ENCODE measurements at places on chromosomes 3 and 15. TPM values are rescaled to one million over a fixed set of nuclear protein-coding genes. Genes with fewer than 3 reads are reported as not detected.

GRCh38 chr3:150335631-150336030 is 72.5 kb upstream of the TSC22D2 start:
- DNase-seq: no peak

GRCh38 chr15:85564686-85565085 is 184.3 kb downstream of the AKAP13 start:
- no peak for DNase-seq

- DNase-seq: no peak
These were observed 87.7 kb downstream of the ATP10A start for GRCh38 chr15:25775317-25775912.

- no peak for DNase-seq
These were observed 312.5 kb downstream of the ZNF621 start for GRCh38 chr3:40837300-40837699.

DNA sequence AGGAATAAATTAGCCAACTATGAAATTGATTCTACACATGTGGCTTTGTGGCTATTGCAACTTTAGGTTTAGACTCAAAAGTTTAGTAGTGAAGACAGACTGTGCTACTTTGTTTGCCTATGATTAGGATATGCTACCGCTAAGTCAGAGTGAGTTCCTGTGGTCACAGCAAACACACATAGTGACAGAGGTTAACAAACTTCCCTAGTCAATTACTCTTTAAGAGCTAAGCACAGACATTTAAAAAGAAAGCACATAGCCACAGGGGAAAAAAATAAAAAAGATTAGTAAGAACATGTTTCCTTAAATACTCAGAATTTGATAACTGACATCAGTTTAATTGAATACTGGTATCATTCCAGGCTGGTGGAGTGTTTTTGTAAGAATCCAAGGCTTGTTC is 207.1 kb downstream of the GBE1 start:
- no peak for DNase-seq

DNA sequence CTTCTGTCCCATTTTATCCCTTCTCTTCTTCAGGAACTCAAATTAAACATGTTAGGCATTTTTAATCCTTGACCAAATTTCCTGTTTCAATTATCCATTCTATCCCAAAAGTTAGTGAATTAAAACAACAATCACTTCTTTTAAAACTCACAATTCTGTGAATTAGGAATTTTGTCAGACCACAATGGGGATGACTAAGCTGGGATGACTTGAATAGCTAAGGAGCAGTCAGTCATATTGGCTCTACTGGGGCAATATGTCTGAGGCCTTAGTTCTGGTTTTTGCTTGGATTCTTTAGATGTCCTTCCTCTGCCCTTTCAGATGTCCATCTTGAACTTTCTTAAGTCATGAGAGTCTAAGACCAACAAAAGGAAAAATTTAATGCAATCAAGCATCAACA is 178.2 kb upstream of the TGFBR2 start:
- no peak for DNase-seq

DNA sequence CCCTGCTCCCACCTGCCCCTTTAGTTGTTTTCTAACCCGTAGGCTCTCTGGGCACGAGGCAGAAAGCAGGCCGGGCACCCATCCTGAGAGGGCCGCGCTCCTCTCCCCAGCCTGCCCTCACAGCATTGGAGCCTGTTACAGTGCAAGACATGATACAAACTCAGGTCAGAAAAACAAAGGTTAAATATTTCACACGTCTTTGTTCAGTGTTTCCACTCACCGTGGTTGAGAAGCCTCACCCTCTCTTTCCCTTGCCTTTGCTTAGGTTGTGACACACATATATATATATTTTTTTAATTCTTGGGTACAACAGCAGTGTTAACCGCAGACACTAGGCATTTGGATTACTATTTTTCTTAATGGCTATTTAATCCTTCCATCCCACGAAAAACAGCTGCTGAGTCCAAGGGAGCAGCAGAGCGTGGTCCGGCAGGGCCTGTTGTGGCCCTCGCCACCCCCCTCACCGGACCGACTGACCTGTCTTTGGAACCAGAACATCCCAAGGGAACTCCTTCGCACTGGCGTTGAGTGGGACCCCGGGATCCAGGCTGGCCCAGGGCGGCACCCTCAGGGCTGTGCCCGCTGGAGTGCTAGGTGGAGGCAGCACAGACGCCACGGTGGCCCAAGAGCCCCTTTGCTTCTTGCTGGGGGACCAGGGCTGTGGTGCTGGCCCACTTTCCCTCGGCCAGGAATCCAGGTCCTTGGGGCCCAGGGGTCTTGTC is 48.5 kb downstream of the PGPEP1L start:
- no peak for DNase-seq

DNA sequence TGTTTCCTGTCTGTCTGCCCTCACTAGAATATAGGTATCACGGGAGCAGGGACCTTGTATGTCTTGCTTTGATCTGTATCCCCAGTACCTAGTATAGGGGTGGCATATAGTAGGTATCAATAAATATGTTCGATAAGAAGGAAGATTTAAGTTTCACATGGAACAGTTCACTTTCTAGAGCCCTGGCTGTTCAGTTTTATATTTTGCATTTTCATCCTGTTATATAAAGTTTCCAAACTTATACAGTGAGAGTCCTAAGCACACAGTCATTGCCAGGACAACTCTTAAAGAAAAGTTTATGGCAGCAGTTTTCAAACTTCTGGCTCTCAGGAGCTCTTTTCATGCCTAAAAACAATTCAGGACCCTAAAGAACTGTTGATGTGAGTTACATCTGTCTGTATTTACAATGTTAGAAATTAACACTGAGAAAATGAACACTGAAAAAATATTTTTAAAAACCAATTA is 13.4 kb downstream of the ITPR1 start:
- DNase-seq: no peak

DNA sequence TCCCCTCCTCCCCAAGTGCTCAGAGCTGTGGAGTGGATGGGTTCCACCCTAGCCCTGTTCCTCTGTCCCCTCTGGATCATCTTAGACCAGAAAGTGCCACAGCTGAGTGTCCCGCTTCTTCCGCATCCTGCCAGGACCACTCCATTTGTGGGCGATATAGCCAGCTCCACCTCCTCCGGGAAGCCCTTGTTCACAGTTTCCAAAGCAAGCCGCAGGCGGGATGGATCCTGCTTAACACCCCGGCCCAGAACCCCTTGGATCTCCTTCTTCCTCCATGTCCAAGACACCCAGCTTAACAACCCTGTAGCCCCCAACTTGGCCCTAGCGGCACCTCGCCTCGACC is 490 bp upstream of the ALAS1 start:
- no peak for DNase-seq

- no peak for DNase-seq
These were observed 189.9 kb downstream of the SOX2 start for GRCh38 chr3:181901626-181902025.

GRCh38 chr3:100044369-100044768 is 69.9 kb downstream of the FILIP1L start:
- DNase-seq: no peak

DNA sequence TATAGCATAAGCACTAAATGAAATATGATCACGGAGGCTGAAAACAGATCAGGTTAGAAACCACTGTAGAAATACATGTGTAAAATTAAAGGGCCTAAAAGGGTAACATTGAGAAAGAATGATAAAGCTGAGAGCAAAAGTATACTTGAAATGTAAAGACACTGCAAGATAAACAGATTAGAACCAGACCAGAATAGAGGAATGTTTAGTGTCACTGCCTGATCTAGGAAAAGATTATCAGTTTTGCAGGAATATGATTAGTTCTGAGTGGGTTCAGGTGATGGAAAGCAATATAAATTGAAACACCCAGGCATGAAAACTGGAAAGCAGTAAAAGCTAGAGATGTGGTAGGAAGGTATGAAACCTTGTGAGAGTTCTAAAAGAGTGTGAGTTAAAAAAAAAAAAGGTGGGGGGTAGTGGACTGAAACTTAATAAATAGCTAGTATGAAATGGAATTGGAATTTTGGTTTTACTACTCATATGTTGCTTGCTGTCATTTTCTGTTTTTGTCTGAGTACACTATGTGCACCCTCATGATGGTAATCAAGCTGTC is 16.0 kb upstream of the C3orf38 start:
- DNase-seq: no peak

- no peak for DNase-seq
These were observed 82.4 kb upstream of the PLCL2 start for GRCh38 chr3:16802389-16802788.

DNA sequence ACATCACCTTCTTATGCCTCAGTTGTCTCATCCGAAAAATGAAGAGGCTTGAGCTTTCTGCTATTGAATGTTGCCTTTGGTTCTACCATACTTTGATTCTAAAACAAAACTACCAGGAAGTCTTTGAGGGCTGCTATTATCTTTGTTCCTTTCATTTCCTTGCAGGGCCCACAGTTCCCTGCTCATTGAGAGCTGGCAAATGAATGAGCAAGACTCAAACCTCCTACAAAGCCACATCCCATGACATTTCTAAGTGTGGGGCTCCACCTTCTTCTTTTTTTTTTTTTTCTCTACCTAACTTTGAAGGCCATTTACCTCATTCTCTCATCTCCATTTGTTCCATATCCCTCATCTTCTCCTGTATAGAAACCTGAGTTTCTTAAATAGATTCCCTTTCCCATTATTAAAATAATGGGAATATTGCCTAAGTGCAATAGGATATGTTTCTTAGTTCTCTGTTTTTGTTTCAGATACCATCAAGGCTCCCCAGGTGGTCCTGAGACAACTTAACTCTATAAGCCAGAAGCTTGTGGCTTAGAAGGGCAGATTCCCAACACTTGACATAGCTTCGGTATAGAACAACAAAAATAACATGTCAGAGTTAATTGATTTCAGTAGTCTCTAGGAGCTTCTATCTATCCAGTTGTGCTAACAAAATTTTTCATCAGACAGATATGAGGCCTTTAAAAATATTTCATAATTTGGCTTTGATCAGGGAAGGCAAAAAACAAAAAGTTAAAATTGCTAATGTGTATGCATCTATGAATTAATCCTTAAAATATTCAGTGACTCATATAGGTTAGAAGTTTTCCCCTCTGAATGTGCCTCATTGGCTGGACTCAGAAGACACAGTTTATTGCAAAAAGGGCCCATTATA is 951.6 kb downstream of the TUSC7 start:
- DNase-seq: no peak

DNA sequence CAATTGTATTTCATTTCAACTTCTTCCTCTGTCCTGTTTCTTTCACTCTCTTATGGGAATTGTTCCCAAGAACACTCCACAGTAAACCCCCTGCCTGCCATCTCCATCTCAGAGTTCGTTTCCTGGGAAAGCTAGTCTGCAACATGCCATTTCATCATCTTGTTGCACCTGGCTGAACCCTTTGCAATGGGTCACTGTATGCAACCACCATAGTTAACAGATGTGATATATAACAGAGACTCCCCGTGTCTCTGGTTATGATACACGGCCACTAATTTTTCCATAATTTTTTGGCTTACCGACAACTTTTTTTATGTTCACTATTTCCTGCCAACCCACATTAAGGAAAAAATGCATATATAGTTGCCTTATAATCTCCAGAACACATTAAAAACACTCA is 95.5 kb downstream of the CHST2 start:
- DNase-seq: no peak

GRCh38 chr15:40048926-40049475 is 10.0 kb upstream of the SRP14 start:
- no peak for DNase-seq

DNA sequence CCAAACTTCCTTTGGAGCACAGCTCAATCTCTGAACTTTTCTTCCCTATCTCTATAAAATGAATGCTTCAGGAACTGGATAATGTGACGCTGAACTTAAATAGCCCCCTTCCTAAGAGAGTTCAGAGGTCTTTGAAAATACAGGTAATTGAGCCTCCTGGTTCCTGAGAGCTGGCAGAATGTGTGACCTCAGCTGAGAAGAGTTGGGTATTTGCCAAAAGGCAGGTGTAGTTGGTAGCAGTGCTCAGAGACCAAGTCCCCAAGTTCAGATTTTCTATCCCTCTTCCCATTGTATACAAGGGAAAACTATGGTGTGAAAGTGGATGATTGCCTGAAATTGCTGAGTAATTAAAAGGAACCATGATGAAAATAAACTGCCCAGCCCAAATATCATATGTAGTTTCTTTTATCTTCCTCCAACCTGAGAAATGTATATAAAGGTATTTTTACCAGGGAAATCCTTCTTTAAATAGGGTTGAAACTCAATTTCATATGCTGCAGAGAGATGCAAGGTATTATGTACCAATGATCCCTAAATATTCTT is 154.6 kb upstream of the ICE2 start:
- no peak for DNase-seq

- DNase-seq: no peak
These were observed 222.0 kb downstream of the GABRB3 start for GRCh38 chr15:26550880-26551279.

EPHB1 gene
- total RNA-seq: 1.4 TPM

GAP43 gene
- not detected for total RNA-seq

GOLGA8G gene
- total RNA-seq: not detected

SCAANT1 gene
- not detected for total RNA-seq

ZPLD1 gene
- not detected for total RNA-seq

Data from activated CD8-positive, alpha-beta T cell treated with anti-CD3 and anti-CD28 coated beads, Interleukin-2, amount 10 ng/mL, durations not matched to agents 7 days and 5 days (primary cell).